ENCODE measurements at places on chromosomes 11 and 22.

DNA sequence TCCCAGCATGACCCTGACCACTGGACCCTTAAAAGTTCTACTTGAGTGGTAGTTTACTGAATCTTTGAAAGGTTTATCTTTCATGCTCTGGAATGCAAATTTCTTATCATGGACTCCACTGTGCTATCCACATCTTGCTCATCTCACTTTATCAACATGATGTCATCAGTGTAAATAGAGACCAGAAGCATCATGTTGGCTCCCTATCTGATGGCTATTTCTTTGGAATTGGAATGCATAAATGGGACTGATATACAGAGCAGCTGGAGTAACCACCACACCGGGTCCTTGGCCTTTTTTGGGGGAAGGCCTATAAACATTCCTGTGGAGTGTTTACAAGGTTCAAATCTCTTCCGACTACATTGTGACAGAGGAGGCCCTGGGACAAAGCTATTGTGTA is 74.1 kb upstream of the CEP126 start:
- no peak for DNase-seq

DNA sequence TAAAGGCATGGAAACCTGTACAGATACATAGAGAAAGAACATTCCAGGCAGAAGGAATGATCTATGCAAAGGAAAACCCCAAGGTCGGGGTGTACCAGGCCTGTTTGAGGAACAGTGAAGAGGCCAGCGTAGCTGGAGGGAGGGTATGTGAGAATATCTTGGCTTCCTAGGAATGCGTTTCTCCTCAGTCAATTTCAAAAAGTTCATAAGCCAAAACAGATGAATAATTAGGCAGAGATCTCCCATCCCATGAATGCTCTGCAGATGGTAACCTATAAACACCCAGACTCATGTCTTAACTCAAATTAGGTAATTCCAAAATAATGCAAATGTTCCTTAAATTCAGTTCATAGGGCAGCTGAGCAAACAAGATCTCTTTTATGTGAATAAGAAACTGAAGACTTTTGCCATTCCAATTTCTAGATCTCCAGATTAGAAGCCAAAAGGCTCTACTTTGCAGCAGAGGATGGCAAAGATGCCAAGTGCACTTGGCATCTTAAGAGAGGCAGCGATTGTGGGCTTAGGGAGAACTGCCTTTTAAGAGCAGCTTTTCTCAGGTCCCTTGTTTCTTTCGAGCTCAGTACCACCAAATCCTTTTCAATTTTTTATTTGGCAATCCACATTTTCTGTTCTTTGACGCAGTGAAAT is 13.2 kb downstream of the FAM118B start:
- no peak for DNase-seq

GRCh38 chr22:25021976-25022711 is 69.6 kb downstream of the KIAA1671 start:
- no peak for DNase-seq

DNA sequence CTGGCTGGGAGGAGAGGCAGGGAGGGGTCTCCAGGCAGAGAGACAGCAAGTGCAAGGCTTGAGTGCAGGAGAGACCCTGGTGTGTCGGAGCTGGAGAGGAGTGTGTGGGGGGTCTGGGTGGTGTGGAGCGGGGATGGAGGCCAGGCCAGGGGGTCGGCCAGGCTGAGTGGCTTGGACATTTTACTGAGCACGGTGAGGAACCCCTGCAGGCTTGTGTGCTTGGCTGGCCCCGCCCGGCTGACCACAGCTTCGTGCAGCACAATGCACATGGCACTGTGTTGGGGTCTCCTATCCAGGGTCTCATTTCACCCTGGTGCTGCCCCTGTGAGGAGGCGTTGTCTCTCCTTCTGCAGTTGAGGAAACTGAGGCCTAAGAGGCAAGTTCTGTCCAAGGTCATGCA is 5.6 kb downstream of the MYEOV start:
- DNase-seq: no peak

DNA sequence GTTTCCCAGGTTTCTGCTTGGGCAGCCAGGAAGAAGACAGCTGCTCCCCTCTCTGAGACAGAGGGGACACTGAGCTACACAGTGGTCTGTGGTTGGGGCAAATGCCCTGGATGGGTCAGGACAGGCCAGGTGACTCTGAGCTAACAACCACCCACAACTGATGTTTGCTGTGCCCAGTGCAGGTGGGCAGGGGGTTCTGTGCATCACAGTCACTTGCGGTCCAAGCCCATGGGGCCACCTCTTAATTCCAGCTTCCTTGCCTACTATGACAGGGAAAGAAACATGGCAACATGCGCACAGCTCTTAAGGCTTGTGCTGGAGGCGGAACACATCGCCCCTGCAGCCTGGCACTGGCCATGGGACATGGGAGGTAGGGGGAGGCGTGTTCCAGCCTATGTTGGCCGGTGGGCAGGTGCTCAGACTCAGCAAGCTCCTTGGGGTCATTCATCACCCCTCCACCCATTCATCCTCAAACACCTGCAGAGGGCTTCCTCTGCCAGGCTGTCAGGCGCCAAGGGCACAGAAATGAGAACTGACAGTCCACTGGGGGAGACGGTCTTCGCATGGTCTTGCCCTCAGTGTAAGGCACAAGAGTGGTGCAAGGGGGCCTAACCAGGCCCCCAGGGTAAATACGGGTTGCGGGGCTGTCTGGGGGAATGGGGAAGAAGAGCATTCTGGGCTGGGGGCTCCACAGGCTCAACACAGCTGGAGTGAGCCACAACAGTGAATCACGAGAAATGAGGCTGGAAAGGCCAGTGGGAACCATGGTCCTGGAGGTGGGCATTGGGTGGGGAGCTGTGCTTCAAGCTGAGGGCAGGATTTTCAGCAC is 55.6 kb downstream of the ARFGAP3 start:
- DNase-seq: no peak

DNA sequence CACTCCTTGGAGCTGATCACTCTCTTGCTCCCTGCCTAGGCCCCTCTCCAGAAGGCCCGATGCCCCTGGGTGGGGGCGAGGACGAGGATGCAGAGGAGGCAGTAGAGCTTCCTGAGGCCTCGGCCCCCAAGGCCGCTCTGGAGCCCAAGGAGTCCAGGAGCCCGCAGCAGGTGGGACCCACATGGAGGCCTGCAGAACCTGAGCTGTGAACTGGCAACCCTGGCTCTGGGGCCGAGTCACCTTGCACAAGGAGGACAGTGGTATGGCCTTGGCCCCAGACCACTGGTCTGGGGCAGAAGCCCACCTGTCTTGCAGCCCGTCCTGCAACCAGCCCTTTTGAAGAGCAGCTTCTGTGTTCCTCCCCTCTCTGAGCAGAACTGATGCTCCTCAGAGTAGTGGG is 6.2 kb downstream of the SCO2 start:
- no peak for DNase-seq

GRCh38 chr22:26437694-26438392 is 8.8 kb downstream of the ASPHD2 start:
- no peak for DNase-seq

GRCh38 chr11:42657169-42657568 is 654.6 kb upstream of the API5 start:
- DNase-seq: no peak

DNA sequence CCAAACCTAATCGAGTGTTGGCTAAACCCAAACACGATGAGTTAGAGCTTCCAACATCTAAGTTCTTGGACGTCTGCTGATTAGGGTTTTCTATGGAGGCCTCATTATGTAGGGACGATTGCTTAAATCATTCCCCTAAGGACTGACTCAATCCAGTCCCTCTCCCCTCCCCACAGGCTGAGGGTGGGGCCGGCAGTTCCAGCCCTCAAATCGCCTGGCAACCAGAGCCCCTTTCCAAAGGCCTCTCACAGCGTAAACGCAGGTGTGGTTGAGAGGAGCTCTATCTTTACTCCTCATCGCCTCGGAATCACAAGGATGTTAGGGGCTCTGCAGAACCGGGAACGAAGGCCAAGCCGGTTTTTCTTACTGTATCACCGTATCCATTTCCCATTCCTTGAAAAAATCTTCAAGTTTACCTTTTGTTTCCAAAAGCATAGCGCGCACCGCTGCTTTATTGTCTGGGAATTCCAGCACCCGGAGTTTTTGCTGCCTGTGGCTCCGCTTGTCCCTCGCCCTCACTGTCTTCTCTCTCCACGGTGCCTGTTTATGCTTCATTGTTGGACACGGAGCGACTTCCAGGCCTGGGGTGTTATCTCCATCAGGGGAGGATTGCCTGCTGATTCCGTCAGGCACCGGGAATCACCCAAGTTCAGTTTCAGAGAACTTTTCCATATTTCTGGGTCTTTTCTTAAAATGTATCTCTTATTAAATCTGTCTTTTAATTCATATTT is 13.8 kb upstream of the IFITM3 start:
- no peak for DNase-seq

GRCh38 chr11:8989453-8989852 is 14.3 kb downstream of the NRIP3 start:
- no peak for DNase-seq

DNA sequence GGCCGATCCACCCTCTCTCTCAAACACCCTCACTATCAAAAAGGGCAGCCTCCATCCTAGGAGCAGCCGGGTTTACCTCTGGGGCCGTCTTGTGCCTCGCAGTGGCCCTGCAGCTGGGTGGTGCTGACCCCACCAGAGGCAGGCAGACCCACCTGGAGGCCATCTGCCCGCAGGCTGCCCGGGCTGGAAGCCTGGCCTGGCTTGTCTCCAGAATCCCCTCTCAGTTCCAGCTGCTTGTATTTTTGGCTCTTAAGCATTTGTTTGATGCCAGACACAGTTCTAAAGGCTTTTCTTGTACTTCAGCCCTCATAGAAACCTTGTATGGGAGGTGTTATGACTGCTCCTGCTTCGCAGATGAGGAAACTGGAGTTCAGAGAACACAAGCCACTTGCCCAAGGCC is 4.2 kb upstream of the NFAM1 start:
- no peak for DNase-seq

DNA sequence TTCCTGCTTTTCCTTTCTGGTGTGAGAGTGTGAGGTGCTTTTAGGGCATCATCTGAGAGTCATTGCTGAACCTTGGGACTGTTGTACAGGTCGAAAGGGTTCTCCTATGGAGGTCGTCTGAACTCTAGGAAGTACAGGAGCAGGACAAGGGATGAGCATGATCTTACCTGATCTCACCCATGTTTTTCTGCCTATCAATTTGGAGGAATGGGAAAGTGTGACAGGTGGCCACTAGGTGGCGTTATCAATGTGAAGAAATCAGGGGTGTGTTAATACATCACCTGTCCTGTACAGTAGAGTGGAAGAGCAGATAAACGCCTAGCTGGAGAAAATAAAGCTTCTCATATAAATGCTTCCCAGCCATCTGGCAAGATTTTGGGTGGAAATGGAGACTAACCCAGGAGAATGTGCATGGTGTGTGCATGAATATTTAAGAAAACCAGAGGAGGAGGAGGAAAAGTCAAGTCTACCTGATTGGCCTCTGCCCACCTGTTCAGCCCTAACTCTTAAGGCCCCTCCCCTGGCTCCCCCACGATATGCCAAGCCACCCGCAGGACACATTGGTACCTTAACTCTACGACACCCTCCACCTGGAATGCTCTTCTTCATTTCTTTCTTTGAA is 72.0 kb upstream of the NARS2 start:
- no peak for DNase-seq

DNA sequence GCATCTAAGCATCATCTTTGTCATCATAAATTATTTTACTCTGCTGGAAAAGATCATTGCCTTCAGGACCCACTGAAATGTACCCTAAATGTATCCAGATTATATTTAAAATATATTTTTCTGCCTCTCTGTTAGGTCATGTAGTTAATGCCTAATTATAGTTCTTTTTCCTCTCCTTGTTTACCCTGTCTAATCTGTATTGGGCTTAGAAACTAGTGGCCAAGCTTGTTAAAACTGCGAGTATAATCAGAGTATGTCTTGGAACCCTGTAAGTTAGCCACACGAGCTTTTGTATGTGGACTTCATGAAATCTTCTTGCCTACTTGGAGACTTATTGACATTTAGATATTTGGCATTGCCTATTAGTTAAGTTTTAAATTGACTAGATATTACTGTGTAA is 55.6 kb downstream of the ARFGAP2 start:
- no peak for DNase-seq

DNA sequence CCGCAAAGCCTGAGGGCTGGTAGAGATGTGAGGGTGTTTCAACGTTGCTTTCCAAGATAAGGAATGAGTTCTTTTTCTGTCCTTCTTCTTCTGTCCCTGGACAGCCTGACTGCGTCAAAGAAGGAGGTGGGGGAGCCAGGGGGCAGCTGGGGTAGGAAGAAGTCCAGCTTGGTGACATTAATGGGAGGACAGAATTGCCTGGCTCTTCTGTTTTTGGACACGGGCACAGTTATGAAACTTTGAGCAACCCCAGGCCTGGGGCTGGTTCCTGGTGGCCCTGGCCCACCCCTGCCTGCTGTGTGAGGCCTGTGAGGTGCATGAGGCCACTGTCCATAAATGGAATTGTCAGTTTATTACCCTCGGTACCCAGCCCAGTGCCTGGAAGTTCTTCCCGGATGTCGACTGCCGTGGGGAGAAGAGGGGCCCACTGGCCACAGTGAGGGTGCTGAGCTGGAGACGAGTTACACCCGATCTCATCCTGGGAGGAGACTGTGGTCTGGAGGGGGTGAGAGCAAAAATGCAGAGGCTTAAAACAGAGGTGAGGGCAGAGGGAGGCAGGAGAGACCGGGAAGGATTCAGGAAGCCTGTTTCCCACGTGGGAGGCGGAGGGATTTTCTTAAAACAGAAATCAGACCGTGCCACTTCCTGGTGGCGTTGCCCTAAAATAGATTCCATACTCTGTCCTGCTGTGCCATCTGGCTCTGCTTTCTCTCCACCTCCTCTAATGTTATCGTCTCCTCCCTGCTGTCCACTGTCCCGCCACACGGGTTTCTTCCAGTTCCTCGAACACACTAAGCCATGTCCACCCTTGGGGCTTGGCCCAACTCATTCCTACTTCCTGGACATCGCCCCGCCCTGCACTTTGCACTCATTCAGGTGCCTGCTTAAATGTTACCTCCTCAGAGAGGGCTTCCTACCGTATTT is 59.7 kb upstream of the RASD2 start:
- no peak for DNase-seq

DNA sequence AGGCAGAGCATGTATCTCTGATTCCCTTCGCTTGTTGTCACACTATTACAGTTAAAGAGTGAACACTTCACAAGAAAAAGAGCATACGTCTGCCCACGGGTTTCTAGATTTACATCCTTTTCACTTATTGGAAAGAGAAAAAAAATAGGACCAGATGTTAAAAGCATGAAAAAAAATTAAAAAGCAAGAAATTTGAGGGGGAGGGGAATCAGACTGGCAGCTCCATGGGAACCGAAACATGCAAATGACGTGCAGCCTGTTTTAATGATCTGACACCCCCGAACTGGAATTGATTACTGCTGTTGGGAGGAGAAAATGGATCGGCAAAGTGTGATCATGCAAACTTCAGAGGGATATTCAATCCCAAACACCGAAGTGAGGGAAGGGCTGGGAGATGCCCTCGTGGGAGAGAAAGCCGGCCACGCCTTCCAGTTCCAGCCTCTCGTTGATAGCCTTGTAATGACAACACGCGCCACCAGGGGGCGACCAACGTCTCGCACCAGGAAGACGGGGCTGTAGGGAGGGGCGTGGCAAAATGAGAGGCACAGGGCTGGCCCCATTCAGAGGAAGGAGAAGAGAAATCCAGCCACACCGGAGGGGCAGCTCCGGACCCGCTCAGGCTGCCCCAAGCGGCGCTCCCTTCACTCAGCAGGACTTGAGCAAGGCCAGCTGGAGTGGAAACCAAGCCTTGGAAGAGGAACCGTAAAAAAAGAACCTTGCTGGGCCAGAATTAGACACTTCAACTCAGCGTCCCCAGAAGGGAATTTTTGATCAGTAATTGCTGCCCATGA is 53.8 kb upstream of the SYT13 start:
- DNase-seq: peak; percentile 62

GRCh38 chr22:39913321-39913720 is 12.4 kb downstream of the GRAP2 start:
- DNase-seq: no peak
